Aorta (tissue), 5 donors: ENCODE measurements at places on chromosomes 5 and 9. TPM values are rescaled to one million over a fixed set of nuclear protein-coding genes. Genes with fewer than 3 reads are reported as not detected.

GRCh38 chr9:133155156-133155555 is 8.6 kb downstream of the GBGT1 start:
- H3K4me1 ChIP-seq: no peaks in the 10 kb centered on the region
- no peaks in the 10 kb centered on the region for H3K27me3 ChIP-seq
- H3K27ac ChIP-seq: no peak overlapping the region
- no peak overlapping the region for H3K4me3 ChIP-seq
- H3K36me3 ChIP-seq: no peaks in the 10 kb centered on the region
- peak; percentile 55 for DNase-seq

DNA sequence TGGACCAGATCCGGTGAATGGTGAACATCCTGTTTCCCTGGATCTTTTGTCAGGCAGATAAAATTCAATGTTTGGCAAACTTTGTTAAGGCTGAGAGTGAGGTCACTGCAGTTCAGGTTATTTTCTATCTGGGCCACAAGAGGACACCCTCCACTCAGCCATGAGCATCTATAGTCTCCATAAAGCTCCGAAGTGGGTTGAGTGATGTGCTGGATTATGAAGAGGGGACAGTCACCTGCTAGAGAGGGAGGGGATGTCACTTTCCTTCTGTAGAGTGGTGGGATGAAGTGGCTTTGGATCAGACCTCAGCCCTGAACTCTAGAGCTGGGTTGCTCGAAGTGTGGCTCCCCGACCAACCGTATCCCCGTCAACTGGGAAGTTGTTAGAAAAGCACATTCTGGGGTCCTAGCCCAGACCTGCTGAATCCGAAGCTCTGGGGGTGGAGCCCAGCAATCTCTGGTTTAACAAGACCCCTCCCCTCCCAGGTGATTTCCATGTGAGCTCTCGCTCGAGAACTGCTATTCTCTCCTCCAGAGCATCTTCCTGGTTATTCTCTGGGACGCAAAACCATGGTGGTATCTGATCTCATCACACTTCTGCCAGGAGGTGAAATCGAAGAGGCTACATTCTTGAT is 31.8 kb upstream of the FGF1 start:
- no peaks in the 10 kb centered on the region for H3K4me1 ChIP-seq
- no peak overlapping the region for H3K27ac ChIP-seq
- H3K27me3 ChIP-seq: no peaks in the 10 kb centered on the region
- H3K36me3 ChIP-seq: no peaks in the 10 kb centered on the region

DNA sequence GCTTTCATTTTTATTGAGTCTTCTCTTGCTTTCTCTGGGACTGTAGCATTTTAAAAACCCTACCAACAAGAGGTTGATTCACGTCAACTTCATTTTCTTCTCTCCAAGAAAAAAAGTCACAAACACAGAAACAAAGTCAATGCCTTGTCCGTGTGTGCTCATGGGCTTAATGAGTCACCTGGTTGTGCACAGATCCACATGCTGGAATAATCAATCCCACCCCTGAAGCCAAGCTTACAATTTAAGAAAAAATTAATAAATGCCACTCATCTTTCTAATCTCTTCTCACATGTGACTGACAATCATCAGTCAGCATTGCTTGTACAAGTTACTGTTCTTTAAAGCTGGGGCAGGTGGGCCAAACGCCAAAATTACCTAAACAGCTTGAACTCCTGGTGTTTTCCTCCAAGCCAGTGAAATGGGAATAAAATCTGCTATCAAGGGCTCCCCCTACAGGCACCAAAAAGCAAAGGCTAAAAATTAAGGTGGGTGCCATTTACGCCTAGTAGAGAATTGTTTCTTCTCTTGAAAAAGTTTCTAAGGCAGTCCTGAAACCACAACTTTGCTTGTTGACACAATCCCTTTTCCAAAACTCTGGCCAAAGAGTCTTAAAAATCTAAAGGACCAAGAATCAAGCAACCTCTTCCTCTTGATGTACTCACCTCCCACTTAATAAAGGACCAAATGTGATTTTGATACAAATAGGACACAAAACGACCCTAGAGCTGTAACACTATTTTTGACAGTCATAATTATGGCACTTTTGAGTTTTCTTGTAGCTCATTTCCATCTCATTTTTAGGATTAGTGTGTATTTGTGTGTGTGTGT is 21.3 kb downstream of the TRMO start:
- DNase-seq: no peak
- no peak overlapping the region for H3K4me3 ChIP-seq
- H3K27ac ChIP-seq: no peak overlapping the region
- H3K36me3 ChIP-seq: peaks cover 7% of the 10 kb centered on the region
- no peaks in the 10 kb centered on the region for H3K27me3 ChIP-seq

DNA sequence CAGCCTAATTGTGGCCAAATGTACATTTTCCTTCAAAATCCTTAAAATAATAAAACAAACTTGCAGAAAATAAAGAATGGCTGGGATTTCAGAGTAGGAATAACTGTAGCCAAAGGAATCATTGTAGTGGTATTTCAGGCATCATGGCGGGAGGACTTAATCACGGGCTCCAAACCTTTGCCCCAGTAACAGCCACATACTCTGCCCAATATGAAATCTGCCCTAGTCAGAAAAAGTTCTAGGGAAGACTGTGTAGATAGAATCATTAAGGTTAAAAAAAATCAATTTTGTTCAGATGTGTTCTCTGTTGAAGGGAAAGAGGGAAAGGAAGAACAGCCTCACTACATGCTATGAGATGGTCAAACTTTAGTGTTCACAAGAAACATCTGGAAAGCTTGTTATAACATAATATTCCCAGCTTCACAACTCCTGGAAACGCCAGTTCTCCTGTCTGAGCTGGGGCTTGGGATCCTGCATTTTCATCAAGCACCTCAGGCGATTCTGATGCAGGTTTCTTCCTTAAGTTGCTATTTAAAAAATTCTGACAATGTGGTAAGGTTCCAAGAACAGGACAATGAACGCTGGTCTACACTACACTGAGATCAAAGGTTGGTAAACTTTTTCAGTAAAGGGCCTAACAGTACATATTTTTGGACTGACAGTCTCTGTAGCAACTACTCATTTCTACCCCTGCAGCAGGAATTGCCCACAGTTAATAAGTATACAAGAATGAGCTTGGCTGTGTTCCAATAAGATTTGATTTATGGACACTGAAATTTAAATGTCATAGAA is 87.9 kb downstream of the CEMIP2 start:
- no peaks in the 10 kb centered on the region for H3K4me1 ChIP-seq
- H3K36me3 ChIP-seq: no peaks in the 10 kb centered on the region
- no peak overlapping the region for H3K4me3 ChIP-seq

DNA sequence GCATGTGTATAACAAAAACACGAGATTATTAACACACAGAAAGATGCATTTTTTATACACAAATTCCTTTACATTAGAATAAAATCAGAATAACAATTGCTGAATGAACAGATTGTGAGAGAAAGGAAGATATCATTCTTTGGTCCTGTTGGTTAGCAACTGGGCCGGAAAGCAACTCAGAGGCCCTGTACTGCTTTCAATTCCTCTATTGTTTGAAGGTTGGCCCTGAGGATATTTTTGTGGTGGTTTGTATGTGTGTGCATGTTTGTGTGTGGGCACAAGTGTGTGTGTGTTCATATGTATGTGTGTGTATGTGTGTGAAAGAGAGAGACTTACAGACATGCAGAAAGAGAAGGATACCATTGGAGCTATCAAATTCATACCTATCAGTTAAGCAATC is 356.8 kb upstream of the DMAC1 start:
- no peak overlapping the region for H3K27ac ChIP-seq
- H3K4me1 ChIP-seq: no peaks in the 10 kb centered on the region
- H3K36me3 ChIP-seq: no peaks in the 10 kb centered on the region
- no peaks in the 10 kb centered on the region for H3K27me3 ChIP-seq

DNA sequence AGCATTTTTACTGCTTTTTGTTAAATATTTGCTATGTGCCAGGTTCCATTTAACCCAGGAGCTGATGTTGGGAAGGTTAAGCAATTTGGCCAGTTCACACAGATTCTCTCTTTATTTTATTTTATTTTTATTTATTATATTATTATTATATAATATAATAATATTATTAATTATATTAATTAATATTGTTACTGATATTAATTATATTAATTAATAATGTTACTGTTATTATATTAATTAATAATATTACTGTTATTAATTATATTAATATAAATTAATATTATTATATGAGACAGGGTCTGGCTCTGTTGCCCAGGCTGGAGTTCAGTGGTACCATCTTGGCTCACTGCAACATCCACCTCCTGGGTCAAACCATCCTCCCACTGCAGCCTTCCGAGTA is 593.0 kb upstream of the SGCD start:
- H3K27ac ChIP-seq: no peak overlapping the region
- H3K36me3 ChIP-seq: no peaks in the 10 kb centered on the region
- no peaks in the 10 kb centered on the region for H3K4me1 ChIP-seq
- DNase-seq: no peak
- no peak overlapping the region for H3K4me3 ChIP-seq

DNA sequence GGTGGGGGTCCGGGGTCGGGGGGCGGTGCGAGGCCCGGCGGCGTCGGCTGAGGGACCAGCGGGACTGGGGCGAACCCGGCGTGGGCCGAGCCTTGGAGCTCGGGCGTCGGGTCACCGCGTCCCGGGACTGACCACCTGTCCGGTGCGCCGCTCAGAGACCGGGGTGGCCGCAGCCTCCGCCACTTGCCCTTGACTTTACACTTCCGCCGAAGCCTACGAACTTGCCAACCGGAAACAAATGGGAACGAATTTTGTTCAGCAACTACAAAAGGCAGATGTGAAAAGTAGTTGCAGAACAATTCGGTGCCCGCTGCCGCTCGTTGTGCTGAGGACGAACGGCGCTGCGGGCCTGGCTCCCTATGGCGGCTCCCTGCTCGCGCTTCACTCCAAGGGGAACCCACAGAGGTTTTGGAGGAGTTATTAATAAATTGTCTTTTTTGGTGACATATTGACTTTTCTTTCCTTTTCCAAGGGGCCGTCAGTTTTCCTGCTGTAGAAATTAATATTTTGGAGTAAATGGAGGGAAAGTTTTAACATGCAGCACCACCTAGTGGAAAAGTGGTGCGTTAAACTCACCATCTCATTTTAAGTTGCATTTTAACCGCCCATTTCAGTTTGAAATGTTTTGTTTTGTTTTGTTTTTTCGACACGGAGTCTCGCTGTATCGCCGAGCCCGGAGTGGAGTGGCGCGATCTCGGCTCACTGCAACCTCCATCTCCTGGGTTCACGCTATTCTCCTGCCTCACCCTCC is 490 bp downstream of the PCBD2 start:
- H3K27ac ChIP-seq: peak overlapping the region; percentile 91
- H3K4me1 ChIP-seq: no peaks in the 10 kb centered on the region
- DNase-seq: peak; percentile 44
- H3K27me3 ChIP-seq: no peaks in the 10 kb centered on the region
- H3K36me3 ChIP-seq: no peaks in the 10 kb centered on the region
- H3K4me3 ChIP-seq: peak overlapping the region; percentile 87

- no peak overlapping the region for H3K4me3 ChIP-seq
- no peaks in the 10 kb centered on the region for H3K27me3 ChIP-seq
- no peak overlapping the region for H3K27ac ChIP-seq
- H3K36me3 ChIP-seq: no peaks in the 10 kb centered on the region
Measured at GRCh38 chr5:139707445-139708003, 59.4 kb downstream of the CXXC5 start.

The GABRB2 gene
- total RNA-seq: 1.1 TPM
